ENCODE measurements at places on chromosomes 5 and 9.

DNA sequence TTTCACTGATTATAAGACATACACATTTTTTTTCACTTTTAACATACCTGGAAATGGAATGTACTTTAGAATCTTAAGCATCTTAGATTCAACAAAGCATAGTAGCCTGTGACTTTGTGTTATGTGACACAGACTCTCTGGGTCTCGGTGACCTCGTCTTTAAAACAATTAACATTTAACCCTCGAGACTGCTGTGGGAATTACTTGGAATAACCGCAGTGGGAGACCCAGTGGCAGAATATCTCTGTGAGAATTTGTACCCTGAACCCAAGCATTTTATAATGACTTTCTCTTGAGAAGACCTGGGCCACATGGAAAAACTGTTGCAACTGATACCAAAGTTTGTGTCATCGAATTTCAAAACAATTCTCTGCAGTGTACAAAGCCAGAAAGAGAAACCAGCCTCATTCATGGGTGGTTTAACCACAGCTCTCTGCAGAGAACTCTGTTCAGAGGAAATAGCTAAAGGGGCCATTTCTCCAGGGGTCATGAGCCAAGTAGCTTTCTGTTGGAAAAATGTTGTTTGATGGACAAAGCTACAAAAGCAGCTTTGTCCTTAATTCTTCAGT is 10.0 kb upstream of the RETREG1 start:
- no peak for DNase-seq

GRCh38 chr9:90552317-90552716 is 90.3 kb downstream of the DIRAS2 start:
- DNase-seq = no peak

DNA sequence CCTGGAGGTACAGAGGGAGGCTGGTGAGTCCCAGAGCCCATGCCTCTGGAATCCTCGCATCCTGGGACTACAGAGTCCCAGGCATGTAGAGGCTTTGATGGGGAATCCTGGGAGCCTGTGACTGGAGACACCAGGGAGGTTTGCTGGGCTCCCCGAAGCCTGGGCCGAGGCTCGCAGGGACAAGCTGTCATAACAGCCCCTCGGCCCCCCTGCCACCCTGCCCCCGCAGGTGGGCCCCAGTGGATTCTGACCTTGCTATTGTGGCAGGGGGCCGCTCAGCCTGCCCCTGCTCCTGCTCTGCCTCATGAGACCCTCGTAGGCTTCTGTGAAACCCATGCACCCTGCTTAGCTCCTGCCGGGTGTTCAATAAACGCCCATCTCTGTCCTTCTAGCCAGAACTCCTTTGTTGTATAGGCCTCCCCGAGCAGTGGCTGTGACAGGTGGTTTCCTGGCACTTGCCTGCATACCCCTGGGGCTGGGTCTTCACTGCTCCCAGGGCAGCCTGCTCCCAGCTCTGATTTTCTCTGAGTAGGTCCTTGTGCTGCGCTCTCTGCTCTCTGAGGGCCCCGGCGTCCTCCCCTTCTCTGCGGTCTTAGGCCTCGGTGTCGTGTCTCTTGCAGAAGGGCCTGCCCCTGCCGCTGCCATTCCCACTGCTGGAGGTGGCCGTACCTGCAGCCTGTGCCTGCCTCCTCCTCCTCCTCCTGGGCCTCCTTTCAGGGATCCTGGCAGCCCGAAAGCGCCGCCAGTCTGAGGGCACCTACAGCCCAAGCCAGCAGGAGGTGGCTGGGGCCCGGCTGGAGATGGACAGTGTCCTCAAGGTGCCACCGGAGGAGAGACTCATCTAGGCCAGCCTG is 20.4 kb downstream of the CRB2 start:
- no peak for DNase-seq

DNA sequence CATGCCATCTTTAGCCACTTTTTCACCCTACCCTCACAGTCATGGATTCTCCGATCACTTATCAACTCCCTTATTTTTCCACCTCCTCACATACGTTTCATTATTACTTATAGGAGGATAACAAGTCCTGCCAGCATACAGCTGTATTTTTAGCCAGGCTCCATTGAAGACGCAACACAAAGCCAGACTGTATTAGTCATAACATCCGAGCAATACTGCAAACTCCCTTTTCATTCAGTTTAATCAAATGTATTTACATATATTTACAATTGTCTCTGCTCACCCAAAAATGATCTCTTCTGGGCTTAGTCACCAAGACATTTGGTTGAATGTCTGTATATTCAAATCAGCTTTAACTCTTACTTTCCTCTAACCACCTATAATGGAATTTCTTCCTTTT is 126.4 kb upstream of the PRLR start:
- DNase-seq = no peak

- no peak for DNase-seq
Observed at GRCh38 chr9:17217272-17217671, 82.4 kb downstream of the CNTLN start.

DNA sequence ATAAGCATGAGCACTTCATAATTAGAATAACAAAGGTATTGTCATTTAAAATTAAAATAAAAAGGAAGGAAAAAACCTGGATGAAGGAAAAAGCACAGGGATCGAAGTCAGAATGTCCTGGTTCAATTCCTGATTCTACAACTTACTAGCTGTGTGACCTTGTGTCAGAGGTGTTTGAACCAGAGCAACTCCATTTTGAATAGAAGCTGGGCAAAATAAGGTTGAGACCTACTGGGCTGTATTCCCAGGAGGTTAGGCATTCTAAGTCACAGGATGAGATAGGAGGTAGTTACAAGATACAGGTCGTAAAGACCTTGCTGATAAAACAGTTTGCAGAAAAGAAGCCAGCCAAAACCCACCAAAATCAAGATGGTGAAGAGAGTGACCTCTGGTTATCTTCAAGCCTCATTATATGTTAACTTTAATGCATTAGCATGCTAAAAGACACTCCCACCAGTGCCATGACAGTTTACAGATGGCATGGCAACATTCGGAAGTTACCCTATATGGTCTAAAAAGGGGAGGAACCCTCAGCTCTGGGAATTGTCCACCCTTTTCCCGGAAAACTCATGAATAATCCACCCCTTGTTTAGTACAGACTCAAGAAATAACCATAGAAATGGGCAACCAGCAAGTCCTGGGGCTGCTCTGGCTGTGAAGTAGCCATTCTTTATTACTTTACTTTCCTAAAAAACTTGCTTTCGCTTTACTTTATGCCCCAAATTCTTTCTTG is 412.7 kb downstream of the PIK3R1 start:
- no peak for DNase-seq

GRCh38 chr5:99076723-99077640 is 148.2 kb upstream of the CHD1 start:
- DNase-seq = no peak

DNA sequence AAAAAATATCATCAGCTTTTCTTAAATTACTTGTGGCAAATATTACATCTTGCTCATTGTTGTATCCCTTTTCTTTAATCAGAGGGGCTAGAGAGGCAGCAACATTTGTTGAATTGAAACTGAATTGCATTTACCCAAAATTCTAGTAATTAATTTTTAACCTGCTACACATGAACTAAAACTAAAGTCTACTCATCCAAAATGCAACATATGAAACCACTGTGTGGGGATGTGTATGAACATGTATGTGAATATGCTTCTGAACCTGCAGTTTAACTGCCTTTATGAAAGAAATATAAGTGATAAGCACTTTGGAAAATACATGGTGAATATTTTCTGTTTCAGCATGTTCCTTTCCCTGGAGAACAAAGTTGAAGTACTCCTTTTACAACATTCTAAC is 158.5 kb downstream of the KIAA0825 start:
- DNase-seq = no peak

DNA sequence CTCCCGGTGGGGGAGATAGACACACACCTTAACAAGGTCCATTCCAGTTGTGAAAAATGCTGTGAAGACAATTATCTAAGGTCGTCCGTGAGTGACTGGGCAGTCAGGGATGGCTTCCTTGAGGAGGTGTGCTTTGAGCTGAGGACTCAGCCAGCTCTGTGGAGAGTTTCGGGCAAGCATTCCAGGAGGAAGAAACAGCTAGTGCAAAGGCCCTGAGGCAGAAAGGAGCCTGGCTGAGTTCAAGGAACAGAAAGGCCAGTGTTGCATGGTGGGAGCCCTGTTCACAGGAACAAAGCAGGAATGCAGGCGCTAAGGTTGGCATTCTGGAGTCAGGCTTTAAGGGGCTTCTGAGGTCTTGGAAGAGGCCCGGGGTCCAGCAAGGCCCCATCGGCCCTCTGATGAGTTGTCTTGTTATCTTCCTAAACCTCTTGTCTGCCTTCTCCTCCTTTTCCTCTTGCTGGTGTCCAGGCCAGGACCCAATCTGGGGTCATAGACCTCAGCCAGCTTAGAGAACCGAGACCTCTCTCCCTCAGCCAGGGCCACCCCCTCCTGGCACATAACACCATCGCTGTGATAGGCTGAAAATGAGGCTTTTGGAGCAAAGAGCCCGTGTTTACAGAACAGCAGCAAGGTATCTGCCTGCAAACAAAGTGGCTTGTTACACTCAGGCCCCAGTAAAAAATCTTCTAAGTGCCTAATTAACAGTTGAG is 270.2 kb upstream of the MVB12B start:
- no peak for DNase-seq

GRCh38 chr9:124133727-124134126 is 122.2 kb downstream of the LHX2 start:
- no peak for DNase-seq

DNA sequence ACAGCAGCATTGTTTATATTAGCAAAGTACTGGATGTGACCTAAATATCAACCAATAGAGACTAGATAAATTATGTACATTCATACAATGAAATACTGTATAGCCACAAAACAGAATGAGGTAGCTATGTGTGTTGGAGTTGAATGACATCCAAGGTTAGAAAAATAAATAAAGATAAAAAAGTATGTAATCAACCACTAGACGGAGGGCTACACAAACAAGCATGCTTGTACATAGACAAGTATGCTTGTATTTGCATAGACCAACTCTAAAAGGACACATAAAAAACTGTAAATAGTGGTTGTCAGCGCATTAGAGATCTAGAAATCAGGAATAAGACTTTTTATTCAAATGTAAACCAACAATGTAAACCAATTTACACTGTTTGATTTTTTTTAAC is 3.0 kb downstream of the FEM1C start:
- DNase-seq = no peak

DNA sequence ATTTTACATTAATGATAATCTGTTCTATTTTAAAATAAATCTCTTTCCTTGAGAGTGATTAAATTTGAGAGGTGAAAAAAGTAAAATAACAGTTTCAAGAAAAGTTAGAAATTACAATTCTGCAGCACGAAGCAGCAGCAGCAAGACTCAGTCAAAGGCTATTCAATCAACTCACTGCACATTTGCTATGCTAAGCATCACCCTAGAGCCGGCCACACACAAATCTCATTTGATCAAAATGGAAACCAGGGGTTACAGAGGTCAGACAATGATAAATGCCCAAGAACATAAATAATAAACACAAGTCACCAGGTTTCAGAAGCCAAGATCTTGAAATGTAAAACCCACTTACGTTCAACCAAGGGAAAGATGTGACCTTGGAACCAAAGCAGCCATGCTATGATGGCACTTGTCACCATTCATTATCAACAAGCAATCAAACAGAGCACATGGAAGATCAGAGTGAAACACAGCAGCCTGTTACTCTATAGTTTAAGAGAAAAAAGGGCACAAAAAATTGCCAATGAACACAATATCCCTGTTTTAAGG is 136.0 kb downstream of the EPB41L4A start:
- DNase-seq = no peak

DNA sequence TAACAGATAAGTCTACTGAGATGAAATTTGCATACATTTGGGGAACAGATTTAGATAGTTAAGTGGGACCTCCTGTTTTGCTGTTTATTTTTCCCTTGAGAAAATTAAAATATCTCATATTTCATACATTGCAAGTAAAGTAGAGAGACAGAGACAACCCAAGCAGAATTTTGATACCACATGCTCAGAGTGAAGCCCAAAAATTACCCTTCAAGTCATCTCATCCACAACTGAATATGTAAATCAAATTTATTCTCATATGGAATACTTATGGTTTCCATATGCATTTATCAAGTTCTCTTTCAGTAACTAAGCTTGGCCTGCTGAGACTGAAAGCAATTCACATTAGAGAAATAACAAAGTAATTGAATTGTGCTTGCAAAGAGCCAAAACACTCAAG is 474.4 kb downstream of the SEMA5A start:
- DNase-seq = no peak
